ENCODE measurements at places on chromosomes 16 and 17. TPM values are rescaled to one million over a fixed set of nuclear protein-coding genes. Genes with fewer than 3 reads are reported as not detected.

- no peak for DNase-seq
These were observed 41.3 kb downstream of the GRIN2C start for GRCh38 chr17:74818291-74818938.

RNF222 gene
- total RNA-seq: not detected

CHP2 gene
- total RNA-seq: not detected

DNA sequence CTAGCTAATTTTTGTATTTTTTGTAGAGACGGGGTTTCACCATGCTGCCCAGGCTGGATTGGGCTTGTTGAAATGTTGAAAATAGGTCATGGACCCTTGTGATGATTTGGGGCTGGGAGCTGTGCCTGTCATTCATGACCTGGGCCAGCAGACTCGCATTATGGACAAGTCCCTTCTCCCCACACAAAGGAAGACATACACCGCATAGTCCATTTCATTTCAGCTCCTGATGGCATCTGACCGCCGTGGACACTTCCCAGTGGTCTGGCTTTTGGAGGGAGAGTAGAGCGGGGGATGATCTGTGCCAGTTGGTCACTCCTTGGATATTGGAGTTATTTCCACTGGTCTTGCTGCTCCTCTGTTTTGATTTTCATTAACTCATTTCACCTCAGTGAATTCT is 34.8 kb downstream of the MPRIP start:
- peak; percentile 4 for DNase-seq

SLC7A5 gene
- total RNA-seq: 205 TPM

KCNG4 gene
- total RNA-seq: not detected

DHX58 gene
- total RNA-seq: 0.42 TPM

DNA sequence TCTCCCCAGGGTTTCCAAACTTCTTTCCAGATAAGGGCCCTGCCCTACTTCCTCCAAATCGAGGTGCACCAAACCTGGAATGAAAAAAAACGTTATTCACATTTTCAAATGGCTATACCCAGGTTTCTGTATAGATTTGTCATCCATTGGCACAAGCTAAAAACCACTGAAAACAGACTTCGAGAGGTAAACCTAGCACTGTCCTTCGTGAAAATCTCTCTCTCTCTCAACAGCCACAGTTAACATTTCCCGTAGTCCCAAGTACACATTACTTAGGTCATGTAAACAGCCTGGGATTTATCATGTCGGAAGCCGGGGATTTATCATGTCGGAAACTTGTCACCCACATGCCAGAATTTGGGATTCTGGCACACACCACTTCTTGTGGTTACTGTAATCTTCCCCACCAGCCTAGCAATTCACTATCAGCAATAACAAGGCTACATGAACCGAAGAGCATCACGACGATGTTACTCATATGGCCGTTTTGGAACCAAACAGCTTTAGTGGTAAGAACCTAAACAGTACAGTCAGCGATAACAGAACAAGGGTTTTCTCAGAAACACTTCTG is 1.2 kb downstream of the DDX5 start:
- DNase-seq: no peak

DNA sequence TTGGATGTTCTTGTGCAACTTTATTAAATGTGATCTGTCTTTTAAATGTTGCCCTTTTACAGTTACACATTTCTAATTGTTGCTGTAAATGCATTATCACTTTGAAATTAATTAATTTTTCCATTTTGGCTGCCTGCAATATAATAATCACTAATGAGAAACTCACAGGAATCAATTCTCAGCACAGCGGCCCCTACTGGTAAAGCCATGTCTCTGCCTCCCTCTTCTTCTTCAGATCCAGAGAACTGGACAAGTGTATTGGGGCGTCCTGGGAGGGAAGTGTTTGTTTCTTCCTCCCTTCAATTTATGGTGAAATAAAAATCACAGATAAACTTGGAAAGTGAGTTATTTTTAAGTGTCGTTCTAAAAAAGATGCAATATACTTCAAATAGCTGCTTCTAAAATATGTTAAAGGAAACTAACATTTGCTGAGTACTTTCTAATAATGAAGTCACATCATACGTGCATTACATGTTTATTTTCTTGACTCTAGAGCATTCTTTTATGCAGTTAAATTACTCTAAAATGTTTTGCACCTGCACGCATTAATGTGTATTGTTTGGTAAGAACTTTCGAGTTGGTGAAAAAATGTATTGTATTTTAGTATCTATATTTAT is 338.0 kb downstream of the WWOX start:
- peak; percentile 60 for DNase-seq

DNA sequence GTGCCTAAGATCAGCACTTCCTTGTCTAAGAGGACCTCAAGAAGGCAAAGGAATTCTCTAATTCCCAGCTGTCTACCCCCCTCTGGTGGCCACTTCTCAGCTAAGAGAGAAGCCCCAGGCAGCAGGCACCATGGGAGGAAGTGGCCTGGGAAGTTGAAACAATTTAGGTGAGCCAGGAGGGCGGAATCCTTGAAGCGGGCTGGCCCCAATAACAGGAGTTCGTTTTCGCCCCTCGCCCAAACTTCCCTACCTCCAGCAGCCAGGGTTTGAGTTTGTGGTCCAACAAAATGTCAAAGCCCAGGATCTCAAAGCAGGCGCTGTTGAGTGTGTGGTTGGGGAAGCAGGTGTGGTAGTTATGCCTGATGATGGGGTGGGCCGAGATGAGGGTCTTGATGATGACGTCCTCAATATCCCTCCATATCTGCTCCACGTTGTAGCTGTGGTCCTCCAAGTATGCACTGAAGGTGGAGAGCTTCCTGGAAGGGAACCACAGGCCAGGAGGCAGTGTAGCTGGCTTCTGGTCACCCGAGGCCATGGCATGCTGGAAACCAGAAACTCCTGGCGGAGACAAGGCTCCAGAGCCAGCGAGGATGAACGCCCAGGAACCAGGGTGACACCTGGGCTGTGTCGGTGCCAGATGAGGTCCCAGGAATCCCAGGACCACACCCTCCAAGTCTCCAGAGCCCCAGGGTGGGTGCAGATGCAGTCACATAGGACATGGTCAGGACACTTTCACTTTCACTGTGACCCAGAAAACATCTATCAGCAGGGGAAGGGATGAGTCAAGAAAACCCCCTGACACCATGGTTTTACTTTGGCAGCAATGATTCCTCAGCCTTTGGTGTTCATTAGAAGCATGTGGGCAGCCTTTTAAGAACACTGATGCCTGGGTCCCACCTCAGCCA is 25.6 kb downstream of the TTLL6 start:
- peak; percentile 70 for DNase-seq

CAPNS2 gene
- total RNA-seq: not detected

GRCh38 chr17:63519972-63520882 is 2.9 kb upstream of the KCNH6 start:
- DNase-seq: no peak
